ENCODE measurements at places on chromosomes 2 and 18.
A peak's percentile ranks its signal among the peaks of the same experiment; 100 is the strongest.

- DNase-seq: no peak
Observed at GRCh38 chr2:85956646-85957039, 67.9 kb upstream of the ST3GAL5 start.

DNA sequence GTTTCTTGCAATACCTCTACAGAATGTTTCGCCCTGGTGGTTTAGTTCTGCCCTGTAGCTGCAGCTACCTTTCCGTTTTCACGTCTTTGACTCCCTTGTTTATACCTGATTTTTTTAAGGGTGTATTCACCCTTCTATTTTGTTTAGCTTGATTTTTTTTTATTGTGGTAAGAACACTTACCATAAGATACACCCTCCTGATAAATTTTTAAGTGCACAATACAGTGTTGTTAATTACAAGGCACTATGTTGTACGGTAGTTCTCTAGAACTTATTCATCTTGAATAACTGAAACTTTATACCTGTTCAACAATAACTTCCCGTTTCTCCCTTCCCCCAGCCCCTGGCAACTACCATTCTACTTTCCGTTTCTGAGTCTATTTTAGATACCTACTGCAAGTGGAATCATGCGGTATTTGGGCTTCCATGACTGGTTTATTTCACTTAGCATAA, 48.9 kb upstream of the NABP1 start:
- no peak for DNase-seq

- DNase-seq: no peak
Observed at GRCh38 chr2:48424866-48425265, 105.1 kb upstream of the STON1 start.

- peak; percentile 51 for DNase-seq
Observed at GRCh38 chr2:206164261-206164862, 4.7 kb downstream of the EEF1B2 start.

GRCh38 chr2:177193240-177193639, 19.4 kb upstream of the HNRNPA3 start:
- DNase-seq: no peak

DNA sequence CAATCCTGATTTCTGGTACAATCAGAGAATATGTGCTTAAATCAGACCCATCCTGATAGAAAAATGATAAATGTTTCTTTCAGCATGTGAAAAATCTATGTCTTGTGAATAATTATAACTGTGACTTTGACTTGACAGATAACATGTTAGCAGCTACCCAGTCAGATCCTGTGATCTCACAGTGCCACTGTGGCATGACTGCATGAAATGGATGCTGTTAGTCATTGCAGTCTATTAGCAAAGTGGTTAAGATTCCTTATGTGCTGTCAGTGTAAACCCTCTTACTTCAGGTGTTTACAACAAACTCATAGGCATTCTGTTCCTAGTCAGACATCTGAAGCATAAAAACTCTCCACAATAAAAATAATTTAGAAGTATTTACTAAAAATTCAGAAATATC, 244.6 kb upstream of the RND3 start:
- DNase-seq: no peak

GRCh38 chr2:193272011-193272410, 1077.3 kb upstream of the TMEFF2 start:
- no peak for DNase-seq

DNA sequence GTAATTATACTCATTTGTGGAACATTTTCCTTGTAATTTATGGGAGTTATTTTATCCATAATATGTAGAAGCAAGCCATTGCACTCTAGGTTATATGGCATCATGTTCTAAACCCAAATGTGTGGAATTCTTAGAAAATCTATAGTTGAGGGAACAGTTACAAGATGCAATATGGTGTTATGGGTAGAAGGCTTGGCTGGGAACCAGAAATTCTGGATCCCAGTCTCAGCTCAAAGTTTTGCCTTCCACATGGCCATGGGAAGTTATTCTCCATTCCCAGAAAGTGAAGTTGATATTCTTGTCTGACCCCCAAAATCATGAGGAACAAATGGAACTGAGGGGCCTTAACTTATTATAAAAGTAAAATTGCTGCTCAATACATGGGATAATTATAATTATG, 38.0 kb downstream of the KIF5C start:
- DNase-seq: no peak

DNA sequence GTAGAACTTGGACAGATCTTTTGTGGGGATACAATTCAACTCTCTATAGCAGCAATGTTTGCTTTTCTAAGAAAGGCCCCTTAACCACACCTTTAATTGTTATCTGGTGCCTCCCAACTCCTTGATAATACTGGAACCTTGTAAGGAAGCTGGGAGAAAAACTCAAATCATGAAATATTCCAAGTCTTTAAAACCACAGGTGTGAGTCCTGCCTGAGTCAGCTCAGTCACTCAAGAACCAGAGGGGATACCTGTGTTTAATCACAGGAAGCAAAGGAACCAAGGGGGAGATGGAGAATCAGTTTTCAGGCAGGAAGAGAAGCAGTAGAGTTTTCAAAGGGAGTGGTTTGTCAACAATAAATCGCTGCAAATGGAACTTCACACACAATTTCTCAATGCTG, 159.9 kb downstream of the LAMA3 start:
- no peak for DNase-seq

- no peak for DNase-seq
Observed at GRCh38 chr18:59941331-59941730, 41.5 kb downstream of the PMAIP1 start.

DNA sequence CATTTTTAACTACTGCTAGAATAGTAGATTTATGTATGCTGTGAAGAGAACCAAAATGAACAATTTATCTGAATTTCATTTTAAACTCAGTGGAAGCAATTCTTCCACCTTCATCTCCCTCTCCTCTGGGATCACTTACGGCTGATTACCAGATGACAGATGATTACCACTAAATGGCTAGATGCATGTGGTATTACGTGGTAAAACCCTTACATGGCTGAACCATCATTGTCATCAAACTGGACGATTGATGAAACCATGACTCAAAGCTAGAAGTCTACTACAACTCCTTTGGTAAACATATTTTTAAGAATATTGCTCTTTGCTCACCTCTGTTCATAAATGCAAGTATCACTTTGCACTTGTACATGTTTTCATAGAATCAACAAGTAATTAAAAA, 48.5 kb upstream of the DOCK10 start:
- no peak for DNase-seq

- no peak for DNase-seq
Observed at GRCh38 chr2:220148471-220149248, 521.2 kb downstream of the SLC4A3 start.
